Epithelial cell of prostate (primary cell): ENCODE measurements at places on chromosomes 3 and 15.
A peak's percentile ranks its signal among the peaks of the same experiment; 100 is the strongest.

- DNase-seq, result no peak
Observed at GRCh38 chr3:82927309-82928253, 1166.1 kb upstream of the GBE1 start.

GRCh38 chr3:121957674-121958415, 63.6 kb downstream of the SLC15A2 start:
- DNase-seq, result no peak

DNA sequence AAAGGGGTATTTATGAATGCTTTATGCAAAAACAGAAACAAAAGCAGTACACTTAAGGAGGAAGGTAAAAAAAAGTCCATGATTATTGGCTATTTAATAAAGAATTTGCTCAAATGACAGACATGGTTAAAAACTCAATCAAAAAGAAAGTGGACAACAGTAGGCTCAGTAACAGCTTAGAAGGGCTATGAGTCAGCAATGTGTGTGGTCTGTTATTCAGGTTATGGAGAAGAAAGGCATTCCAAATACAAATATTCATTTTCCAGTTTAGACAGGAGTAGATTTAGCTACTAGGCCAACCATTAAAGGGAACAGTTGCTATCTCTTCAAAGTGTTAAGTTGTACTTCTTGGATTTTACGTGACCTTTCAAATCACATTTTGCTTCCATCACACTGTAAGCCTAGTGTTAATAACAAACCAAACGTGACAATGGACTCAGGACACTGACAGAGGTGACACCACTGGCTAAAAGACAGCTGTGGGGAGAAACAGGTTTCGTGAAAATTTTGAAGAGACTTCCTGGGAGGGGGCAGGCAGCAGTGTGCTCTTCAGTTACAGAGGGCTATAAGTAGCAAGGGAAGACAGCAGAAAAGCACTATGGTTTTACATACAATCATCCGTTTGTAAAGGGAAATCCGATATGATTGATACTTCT, 41.7 kb upstream of the MYO5C start:
- DNase-seq, result no peak

- no peak for DNase-seq
Observed at GRCh38 chr3:141373232-141373631, 4.9 kb downstream of the ZBTB38 start.

GRCh38 chr15:58777107-58777506, 6.0 kb downstream of the MINDY2 start:
- no peak for DNase-seq

DNA sequence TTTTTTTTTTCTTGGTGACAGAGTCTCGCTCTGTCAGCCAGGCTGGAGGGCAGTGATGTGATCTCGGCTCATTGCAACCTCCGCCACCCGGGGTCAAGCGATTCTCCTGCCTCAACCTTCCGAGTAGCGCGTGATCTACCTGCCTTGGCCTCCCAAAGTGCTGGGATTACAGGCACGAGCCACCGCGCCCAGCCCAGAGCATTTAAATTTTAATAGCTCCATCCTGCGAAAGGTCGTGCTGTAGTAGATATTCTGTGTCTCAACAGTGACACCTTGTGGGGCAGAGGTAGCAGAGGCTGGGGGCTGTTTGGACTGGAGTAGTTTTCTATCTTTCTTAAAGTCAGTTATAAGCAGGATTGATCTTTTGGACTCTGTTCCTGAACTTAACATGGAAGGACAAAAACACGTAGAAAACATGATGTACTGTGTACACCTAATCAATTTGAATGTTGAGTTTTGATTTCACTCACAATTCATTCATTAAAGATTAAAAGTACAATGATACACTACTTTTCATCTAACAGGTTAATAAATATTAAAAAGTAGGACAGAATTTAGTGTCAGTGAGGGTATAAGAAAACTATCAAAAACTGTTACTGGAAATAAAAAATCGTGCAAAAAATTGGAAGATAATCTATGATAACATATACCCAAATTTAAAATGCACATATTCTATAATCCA, 11.0 kb upstream of the PDCD6IP start:
- DNase-seq, result no peak

DNA sequence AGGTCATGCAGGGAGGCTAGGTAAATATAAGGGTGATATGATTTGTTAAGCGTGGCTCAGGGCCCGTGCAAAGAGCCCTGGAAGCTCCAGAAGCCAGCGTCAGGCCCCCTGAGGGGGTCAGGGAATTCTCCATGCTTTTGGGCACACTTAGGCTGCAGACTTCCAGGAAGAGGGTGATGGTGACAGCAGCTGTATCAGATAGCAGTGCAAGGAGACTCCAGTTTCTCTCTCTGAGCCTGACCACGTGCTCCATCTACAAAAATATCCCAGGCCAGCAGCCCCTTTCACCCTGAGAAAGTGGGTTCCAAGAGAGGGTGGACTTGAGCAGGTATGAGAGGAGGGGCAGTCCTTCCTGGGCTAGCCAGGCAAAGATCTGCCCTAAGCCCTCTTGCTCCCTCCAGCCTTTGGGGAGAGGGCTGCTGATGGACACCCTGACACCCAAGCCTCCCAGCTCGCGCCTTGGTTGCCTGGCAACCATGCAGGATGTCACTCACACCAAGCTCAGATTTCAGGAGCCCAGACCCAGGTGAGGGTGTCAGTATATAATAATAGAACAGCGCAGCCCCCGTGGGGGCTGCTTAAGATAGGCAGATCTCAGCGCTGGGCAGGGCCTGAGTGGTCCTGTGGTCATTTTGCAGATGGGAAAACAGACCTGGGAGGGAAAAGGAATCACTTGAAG, 35.8 kb downstream of the ATP2B2 start:
- no peak for DNase-seq

DNA sequence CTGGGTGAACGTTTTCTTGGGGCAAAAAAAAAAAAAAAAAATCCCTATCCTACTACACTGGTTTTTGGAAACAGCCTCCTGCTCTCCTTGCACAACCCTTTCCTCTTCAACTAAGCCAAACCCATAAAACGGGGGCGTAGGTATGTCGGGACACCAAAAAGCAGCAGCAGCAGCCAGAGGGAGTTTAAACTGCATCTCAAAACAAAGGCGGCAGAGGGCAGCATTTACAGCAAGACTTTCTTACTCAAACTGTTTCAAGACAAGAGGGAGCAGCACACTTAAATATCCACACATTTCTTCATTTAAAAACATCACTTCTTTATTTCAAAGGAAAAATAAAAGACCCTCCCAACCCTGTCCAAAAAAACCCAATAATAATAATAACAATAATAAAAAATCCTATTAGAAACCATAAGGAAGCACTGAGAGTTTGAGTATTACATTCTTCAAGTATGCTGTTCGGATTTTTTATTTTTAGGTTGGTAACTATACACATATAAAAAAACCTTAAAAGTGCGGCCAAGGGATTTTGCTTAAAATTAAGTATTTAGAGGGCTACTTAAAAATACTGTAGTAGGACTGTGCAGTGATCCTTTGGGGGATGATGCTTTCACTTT, 43.9 kb upstream of the PLXND1 start:
- no peak for DNase-seq

DNA sequence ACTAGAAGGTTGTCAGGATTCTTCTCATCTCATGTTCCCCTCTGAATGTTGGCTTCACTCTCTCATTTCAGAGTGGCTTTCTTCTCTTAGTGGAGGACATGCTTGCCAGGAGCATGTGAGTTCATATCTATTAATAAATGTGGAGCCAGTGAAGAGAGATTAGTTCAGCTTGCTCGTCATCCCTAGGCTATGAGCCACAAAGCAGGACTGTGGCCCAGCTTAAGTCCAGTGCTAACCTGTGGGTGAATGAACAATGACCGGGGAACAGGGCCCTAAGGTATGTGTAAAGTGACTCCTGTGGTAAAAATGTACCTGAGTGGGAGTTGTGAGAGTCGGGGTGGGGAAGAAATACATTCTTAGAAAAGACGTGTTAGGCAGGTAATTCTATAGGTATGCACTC, 96.9 kb upstream of the TBL1XR1 start:
- DNase-seq, result peak; percentile 94

DNA sequence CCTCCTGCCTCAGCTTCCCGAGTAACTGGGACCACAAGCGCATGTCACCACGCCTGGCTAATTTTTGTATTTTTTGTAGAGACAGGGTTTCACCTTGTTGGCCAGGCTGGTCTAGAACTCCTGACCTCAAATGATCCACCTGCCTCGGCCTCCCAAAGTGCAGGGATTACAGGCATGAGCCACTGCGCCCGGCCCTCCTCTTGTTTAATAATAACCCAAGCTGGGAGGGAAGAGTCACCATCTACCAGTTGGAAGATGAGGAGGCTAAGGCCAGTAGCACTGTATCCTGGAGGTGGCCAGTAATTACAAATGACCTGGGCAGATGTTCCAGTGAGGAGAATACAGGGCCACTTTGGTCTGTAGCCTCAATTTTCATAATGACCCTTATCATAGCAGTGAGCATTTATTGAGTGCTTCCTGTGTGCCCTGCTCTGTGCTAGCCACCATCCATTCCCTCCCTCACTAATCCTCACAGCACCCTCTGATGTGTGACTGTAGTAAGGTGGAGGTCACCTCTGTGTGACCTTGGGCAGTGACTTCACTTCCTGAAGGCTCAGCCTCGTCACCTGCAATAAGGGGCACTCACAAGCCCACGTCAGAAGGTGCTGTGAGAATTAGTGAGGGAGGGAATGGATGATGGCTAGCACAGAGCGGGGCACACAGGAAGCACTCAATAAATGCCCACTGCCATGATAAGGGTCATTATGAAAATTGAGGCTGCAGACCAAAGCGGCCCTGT, 64.2 kb downstream of the ABTB1 start:
- no peak for DNase-seq
